ENCODE measurements at places on chromosomes 5 and 9.

GRCh38 chr5:177565046-177565445, 10.7 kb upstream of the FAM193B start:
- no peak for DNase-seq

- no peak for DNase-seq
Measured at GRCh38 chr9:97659771-97660170, 26.1 kb downstream of the NCBP1 start.

DNA sequence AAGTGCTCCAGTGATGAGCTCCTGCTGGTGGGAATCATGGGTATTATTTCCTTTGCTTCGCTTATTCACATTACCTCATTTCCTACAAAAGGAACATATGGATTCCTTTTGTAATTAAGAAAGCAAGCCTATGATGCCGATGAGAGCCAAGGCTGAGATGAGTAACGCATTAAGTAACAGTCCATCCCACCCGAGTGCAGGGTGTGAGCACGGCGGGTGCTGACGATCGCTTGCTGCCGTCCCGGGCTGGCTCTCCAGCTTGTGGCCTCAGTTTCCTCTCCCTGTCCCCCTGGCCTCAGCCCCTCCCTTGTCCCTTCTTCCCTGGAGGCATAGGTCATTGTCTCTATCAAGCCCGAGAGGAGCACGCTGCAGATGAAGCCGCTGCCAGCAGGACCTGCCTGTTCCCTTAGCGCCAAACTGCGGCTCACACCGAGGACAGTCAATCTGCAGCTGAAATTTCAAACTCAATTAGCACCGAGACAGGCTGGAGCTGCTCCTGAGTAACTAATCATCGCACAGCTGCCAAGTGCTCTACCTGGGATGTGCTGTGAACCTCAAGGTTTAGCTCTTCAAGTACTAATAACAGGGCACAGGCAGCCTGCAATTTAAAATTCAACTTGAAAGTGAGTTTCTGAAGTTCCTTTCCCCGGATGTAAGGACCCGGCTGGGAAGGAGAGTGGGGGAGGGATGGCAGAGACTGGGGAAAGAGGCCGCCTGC, 115.2 kb upstream of the RAPGEF1 start:
- no peak for DNase-seq

- DNase-seq = no peak
Measured at GRCh38 chr5:124901081-124901480, 154.6 kb upstream of the ZNF608 start.

DNA sequence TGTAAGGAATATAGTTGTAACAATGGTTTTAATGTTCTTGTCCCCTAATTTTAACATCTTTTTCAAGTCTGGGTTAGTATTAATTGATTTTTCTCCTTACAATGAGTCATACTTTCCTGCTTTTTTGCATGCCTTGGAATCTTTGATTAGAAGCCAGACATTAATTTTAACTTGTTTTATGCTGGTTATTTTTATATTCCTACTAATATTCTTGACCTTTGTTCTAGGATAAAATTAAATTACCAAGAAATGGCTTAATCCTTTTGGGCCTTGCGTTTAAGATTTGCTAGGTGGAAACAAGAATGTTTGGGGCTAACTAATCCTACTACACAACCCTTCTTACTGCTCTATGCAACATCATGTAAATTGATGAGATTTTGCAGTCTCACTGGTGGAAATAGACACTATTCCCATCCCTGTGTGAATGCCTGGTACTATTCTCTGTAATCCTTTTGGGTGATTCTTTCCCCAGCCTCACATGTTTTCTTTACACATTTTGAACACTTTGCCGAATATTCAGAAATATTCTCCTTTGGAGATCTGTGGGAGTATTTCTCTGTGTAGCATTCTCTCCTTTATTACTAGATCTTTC, 47.2 kb downstream of the ZCCHC7 start:
- DNase-seq = no peak

- DNase-seq = no peak
Measured at GRCh38 chr9:89621031-89621430, 16.2 kb downstream of the GADD45G start.

GRCh38 chr5:156686380-156686779, 163.7 kb upstream of the PPP1R2B start:
- no peak for DNase-seq

DNA sequence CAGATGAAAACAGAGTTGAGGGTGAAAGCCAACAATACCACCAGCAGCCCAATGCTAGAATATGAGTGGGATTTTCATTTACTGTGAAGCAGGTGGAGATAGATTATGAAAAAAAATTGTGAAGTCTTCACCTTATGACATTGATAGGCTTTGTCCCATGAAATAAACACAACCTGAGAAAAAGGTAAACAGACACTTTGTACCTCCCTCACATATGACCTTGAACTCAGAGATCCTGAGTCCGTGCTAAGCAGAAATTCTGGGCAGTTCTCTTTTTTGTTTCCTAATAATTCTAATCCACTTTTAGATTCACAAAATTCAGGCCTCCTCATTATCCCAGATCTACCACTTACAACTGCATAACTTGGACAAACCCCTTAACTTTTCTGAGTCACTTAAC, 127.3 kb upstream of the RORB start:
- DNase-seq = no peak

DNA sequence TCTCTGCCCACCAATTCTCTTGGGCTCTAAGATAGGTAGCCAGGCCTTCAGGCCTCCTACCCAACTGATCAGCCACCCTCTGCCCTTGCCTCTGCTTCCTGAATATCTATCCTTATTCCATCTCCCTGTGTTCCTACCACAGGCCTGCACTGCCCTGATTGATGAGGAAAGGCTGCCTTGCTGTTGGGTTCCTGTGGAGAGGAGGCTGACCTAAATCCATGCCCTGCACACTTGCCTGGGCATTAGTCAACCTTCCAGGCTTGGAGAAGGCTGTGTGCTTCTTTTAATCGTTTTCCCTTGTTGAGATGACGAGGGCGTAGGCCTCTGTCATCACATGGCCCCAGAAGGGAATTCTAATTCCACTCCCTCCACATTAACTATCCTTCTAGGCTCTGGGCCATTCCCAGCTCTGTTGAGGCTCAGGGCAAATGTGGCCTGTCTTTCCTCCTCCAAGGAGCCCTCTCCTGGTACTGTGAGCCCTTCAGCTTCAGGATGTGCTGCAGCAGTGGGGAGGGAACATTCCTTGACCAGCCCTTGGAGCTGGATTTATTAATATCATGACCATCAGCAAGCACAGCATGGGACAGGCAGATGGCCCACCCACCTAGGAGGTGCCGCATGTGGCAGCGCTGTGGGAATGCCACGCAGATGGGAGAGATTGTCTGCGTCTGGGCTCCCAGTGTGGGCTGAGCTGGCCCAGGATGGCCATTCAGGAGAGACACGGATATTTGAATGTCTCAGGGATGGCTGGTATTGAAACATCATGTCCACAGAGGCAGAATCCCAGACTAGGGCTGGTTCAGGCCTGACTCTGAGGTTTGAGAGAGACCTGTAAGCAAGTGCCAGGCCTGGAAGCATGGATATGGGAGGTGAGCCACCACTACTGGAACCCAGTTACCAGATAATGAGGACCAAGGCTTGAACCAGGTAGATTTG, 40.9 kb downstream of the ANGPTL2 start:
- no peak for DNase-seq

DNA sequence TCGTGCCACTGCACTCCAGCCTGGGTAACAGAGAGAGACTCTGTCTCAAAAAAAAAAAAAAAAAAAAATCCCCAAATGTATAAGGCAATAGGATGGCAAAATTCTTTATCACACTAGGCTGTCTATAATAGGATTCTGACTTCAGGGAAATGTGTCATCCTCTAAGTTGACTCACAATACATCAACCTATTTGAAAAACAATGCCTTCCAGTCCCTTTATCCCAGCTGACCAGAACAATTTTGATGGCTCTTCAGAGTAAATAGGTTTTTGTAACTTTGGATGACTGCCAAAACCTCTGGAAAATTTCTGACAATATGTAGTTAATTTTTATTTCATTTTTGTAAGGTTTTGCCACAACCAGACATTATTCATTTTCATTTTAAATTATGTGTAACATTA, 184.1 kb downstream of the CCDC192 start:
- no peak for DNase-seq

GRCh38 chr9:4137681-4138099, 162.2 kb downstream of the GLIS3 start:
- no peak for DNase-seq
